ENCODE measurements at places on chromosomes 4 and X.

- DNase-seq: no peak
These were observed 27.7 kb upstream of the TEC start for GRCh38 chr4:48297256-48297846.

DNA sequence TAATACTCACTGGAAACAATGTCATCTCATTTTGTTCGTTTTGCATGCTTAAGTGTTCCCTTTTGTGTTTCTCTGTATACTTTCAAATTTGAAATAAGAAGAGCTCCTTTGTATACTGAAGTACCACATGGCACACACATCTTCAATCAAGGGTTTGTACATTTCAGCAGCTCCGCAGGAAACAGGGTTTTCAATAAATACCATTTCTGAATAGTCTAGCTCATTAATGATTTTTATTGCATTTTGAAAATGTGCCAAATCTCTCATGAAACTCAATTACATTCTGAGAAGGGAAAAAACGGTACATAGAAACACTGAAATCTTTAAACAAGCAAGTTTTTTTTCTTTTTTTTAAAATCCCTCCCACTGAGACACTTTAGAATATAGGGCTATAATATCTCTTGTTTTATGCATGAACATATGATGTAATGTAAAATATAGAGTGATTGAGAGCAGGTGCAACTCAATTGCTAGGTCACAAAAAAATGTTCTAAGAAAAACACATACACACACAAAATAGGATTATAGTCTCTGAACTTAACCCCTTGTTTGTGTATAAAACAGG, 914.2 kb upstream of the PCDH7 start:
- no peak for DNase-seq

- no peak for DNase-seq
These were observed 440.0 kb downstream of the PCDH7 start for GRCh38 chr4:31160146-31160545.

- no peak for DNase-seq
These were observed 24.8 kb upstream of the FAM193A start for GRCh38 chr4:2511645-2512131.

DNA sequence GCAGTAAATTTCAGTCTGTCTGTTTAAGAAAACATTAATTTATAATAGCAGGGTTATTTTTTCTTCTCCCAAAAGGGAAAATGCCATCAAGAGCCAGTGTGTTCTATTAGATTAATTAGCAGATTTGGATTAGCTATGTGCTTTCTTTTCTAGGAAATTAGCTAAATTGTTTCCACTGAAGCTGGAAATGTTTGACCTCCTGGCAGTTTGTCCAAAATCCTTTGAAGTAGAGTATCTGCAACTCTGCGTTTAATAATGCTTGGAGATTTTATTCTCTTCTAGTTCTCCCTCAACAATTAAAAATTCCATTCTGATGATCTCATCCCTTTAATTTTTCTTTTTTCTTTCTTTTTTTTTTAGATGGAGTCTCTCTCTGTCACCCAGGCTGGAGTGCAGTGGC, 27.1 kb upstream of the HOPX start:
- no peak for DNase-seq

DNA sequence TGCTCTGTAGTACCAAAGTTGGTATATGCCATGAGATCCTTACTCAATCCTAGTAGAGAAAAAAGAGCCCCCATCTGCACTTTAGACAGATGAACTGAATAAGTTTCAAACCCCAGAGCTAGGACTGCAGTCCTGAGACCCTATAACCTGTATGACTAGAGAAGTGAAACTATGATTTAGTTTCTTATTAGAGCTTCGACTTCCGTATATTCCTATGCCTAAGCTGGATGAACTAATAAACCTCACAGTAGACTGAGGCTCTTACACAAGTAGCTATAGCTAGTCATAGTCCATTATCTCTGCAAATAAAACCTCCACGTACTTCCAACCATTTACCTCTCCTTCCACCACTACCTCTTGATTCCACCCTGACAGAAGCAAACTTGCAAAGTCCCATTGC, 6.3 kb upstream of the OTUD4 start:
- DNase-seq: no peak

GRCh38 chrX:23870041-23870440, 37.7 kb downstream of the APOO start:
- no peak for DNase-seq

DNA sequence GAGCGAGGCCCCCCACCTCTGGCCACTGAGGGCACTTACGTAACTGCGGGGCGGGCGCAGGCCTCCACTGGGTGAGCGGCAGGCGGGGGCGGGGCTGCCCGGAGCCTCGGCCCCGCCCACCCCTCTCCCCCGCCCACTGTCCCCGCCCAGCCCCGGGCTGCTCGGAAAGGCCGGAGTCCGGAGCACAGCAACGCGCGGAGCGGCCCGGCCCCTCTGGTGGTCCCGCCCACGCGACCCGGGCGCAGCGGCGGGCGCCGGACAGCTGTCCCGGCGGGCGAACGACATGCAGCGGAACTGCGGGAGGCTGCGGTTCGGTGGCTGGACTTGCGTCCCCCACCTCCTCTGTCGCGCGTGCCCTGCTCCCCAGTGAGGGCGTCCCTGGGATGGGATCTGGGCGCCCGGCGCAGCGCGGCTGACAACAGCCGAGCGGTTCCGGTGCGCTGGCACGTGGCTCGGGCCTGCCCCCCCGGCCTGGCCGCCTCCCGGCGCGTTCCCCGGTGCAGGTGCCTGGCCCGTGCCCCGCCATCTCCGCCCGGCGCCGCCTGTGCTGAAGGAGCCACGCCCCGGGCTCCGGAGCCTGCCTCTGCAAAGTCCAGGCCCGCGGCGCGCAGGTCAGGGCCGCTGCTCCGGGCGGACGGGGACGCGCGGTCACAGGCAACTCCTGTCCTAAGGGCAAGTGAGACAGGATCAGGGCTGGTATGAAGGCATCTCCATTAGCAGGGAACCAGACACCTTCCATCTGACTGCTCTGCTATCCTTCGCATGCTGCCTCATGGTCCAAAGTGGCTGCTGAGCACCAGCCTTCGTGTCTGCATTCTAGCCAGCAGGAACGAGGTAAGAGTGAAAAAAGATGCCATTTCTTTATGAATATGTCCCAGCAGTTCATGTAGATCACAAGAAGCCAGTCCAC, 21.8 kb upstream of the JAKMIP1 start:
- no peak for DNase-seq

Data from DMS79 treated with DMSO at 0.1 percent for 48 hours (cell line).